Aorta (tissue), 5 donors: ENCODE measurements at places on chromosomes 2 and 18. TPM values are rescaled to one million over a fixed set of nuclear protein-coding genes. Genes with fewer than 3 reads are reported as not detected.

The DTNA gene
- total RNA-seq, result 101 TPM

The PASK gene
- 8.7 TPM for total RNA-seq

The MC5R gene
- not detected for total RNA-seq

The DNAH6 gene
- 0.42 TPM for total RNA-seq

The SP5 gene
- total RNA-seq, result 3.2 TPM

The PSMA8 gene
- not detected for total RNA-seq

The FSIP2 gene
- 0.94 TPM for total RNA-seq

DNA sequence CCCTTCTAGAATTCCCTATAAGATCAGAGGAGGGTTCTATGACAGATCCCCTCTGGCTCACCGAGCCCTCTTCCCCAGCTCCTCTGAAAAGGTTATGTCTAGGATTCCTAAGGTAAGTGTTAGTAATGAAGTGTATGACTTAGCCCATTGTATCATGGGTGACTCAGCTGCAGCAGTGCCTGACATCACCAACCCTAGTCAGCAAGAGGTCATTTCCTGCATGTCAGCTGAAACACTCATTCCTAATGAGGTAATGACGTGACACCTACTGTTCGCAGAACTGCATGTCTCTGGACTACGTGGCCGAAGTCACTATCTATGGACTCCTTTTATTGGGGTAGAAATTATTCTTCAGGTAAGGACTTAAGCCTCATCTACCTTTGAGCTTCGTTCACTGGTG, 196.1 kb upstream of the MYT1L start:
- no peaks in the 10 kb centered on the region for H3K36me3 ChIP-seq
- no peak overlapping the region for H3K4me3 ChIP-seq
- H3K27me3 ChIP-seq, result no peaks in the 10 kb centered on the region

- H3K4me1 ChIP-seq, result peaks cover 9% of the 10 kb centered on the region
- DNase-seq, result peak; percentile 93
- H3K4me3 ChIP-seq, result peak overlapping the region; percentile 99
- H3K36me3 ChIP-seq, result no peaks in the 10 kb centered on the region
Observed at GRCh38 chr18:48951448-48952286, 902 bp upstream of the SMAD7 start.

DNA sequence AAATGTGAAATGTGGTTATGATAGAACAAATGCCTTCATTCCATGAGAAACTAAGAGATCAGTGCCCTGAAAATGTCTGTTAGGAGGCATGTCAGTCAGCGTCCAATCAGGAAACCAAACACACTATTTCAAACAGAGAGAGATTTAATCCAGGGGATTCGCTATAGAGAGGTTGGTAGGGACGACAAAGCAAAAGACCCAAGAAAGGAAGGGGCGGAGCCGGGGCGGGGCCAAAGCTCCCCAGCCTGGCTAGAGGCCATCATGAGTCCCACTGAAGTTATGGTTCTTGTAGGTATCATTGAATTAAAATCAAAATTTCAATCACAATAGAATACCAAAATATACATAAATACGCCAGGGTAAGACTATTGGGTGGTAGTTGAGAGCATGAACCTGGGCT, 32.9 kb upstream of the RNF149 start:
- no peaks in the 10 kb centered on the region for H3K36me3 ChIP-seq
- no peak overlapping the region for H3K27ac ChIP-seq
- DNase-seq, result no peak
- H3K4me1 ChIP-seq, result no peaks in the 10 kb centered on the region
- no peaks in the 10 kb centered on the region for H3K27me3 ChIP-seq

GRCh38 chr2:58540681-58541080, 299.6 kb upstream of the FANCL start:
- no peaks in the 10 kb centered on the region for H3K4me1 ChIP-seq
- H3K4me3 ChIP-seq, result no peak overlapping the region
- H3K36me3 ChIP-seq, result no peaks in the 10 kb centered on the region
- H3K27me3 ChIP-seq, result no peaks in the 10 kb centered on the region
- no peak overlapping the region for H3K27ac ChIP-seq

- H3K4me1 ChIP-seq, result no peaks in the 10 kb centered on the region
- H3K4me3 ChIP-seq, result no peak overlapping the region
- no peak for DNase-seq
- H3K36me3 ChIP-seq, result no peaks in the 10 kb centered on the region
Observed at GRCh38 chr2:197801033-197801432, 3.4 kb upstream of the PLCL1 start.

GRCh38 chr18:77899972-77900754, 650.5 kb downstream of the GALR1 start:
- no peaks in the 10 kb centered on the region for H3K36me3 ChIP-seq
- no peaks in the 10 kb centered on the region for H3K27me3 ChIP-seq
- no peak for DNase-seq
- no peaks in the 10 kb centered on the region for H3K4me1 ChIP-seq

- H3K36me3 ChIP-seq, result no peaks in the 10 kb centered on the region
- no peaks in the 10 kb centered on the region for H3K27me3 ChIP-seq
- no peak for DNase-seq
- no peaks in the 10 kb centered on the region for H3K4me1 ChIP-seq
- no peak overlapping the region for H3K4me3 ChIP-seq
- H3K27ac ChIP-seq, result no peak overlapping the region
Observed at GRCh38 chr2:222521099-222521498, 96.8 kb downstream of the SGPP2 start.

DNA sequence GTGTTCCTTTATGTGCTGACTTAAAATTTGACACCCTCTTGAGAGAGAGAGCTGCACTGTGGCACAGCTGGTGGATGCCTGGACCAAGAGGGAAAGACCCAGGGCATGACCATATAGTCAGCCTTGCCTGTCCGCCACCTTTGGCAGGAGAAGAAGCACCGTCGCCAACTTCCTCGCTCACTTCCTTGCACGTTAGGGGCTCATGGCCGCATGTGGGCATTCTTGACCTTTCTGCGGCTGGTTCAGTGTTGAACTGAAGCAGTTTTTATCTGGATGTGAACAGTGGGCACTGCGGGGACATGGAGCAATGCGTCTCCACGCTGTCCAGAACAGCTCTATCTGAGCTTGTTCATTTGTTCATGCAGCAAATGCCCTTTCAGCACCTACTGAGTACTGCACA, 66.9 kb downstream of the TRAPPC12 start:
- no peak for DNase-seq
- no peak overlapping the region for H3K4me3 ChIP-seq
- no peaks in the 10 kb centered on the region for H3K36me3 ChIP-seq
- H3K27me3 ChIP-seq, result no peaks in the 10 kb centered on the region

- DNase-seq, result no peak
- H3K4me1 ChIP-seq, result no peaks in the 10 kb centered on the region
- H3K27ac ChIP-seq, result no peak overlapping the region
- H3K36me3 ChIP-seq, result no peaks in the 10 kb centered on the region
- H3K27me3 ChIP-seq, result no peaks in the 10 kb centered on the region
- H3K4me3 ChIP-seq, result no peak overlapping the region
Observed at GRCh38 chr18:52499644-52500043, 159.6 kb downstream of the DCC start.

DNA sequence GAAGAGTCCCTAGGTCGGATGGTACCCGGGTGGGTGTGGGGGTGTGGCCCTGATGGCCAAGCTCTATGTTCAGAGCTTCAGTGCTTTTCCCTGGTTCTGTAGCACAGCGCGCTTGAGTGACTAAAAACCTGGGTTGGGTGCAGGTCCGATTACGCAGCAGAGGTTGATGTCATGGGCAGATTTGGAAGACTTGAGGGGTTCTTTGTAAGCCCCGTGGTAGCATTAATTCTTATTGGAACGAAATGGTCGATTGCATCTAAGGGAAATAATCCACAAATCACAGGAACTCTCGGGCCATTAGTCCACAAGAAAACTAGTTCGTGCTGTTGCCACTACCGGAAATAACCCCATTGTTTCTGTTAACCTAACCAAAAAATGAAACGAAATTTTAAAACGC, 9.0 kb downstream of the HOXD8 start:
- no peaks in the 10 kb centered on the region for H3K4me1 ChIP-seq
- DNase-seq, result peak; percentile 59
- no peak overlapping the region for H3K4me3 ChIP-seq
- no peaks in the 10 kb centered on the region for H3K27me3 ChIP-seq
- no peaks in the 10 kb centered on the region for H3K36me3 ChIP-seq

- H3K27me3 ChIP-seq, result no peaks in the 10 kb centered on the region
- no peak overlapping the region for H3K4me3 ChIP-seq
- no peaks in the 10 kb centered on the region for H3K36me3 ChIP-seq
Observed at GRCh38 chr18:50590593-50590992, 30.7 kb downstream of the MAPK4 start.

GRCh38 chr2:152782171-152782570, 63.8 kb downstream of the ARL6IP6 start:
- no peaks in the 10 kb centered on the region for H3K27me3 ChIP-seq
- H3K27ac ChIP-seq, result no peak overlapping the region
- H3K4me3 ChIP-seq, result no peak overlapping the region
- DNase-seq, result no peak
- H3K4me1 ChIP-seq, result no peaks in the 10 kb centered on the region

DNA sequence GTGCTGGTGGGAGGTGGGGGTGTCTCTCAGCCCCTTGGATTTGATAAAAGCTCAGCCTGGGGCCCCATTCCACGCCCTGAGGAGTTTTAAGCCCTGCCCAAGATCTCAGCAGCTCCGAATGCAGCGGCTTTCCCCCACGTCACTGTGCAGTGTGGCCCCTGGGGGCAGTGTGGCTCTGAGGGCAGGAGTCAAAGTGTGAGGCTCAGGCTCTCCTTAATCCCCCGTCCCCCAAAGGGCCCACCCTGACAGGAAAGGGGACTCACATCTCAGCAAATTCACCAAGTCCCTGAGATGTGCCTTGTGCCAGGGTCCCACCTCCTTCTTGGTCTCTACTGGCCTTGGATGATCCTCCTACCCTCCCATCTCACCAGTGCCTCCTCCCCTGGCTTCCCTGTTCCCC, 25.2 kb downstream of the NPPC start:
- H3K36me3 ChIP-seq, result no peaks in the 10 kb centered on the region
- H3K27ac ChIP-seq, result no peak overlapping the region
- no peaks in the 10 kb centered on the region for H3K4me1 ChIP-seq
- DNase-seq, result no peak
- no peaks in the 10 kb centered on the region for H3K27me3 ChIP-seq

DNA sequence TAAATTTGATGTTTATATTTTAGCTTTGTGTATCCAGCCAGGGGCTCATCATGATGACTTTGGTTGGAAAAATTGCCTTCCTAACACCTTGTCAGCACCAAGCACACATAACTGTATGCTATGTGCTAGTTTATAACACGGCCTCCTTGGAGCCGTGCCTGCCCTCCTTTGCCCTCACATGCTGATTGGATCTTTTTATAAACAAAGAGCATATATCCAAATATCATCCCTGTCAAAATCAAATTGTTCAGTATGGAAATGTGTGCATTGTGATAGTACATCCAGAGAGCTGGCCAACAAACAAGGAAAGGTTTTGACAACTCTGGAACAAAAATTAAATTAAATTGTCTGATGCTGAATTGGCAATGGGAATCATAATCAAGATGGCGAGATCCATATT, 241.5 kb downstream of the DCDC2C start:
- no peak for DNase-seq
- no peaks in the 10 kb centered on the region for H3K4me1 ChIP-seq
- no peak overlapping the region for H3K4me3 ChIP-seq
- H3K36me3 ChIP-seq, result no peaks in the 10 kb centered on the region
- H3K27ac ChIP-seq, result no peak overlapping the region
- no peaks in the 10 kb centered on the region for H3K27me3 ChIP-seq

GRCh38 chr2:35503738-35504199, 851.8 kb upstream of the CRIM1 start:
- no peak overlapping the region for H3K27ac ChIP-seq
- DNase-seq, result no peak
- no peaks in the 10 kb centered on the region for H3K4me1 ChIP-seq
- no peaks in the 10 kb centered on the region for H3K27me3 ChIP-seq
- H3K4me3 ChIP-seq, result no peak overlapping the region
- H3K36me3 ChIP-seq, result no peaks in the 10 kb centered on the region

GRCh38 chr2:181725476-181725875, 45.2 kb upstream of the NEUROD1 start:
- DNase-seq, result no peak
- H3K4me3 ChIP-seq, result no peak overlapping the region
- H3K27me3 ChIP-seq, result no peaks in the 10 kb centered on the region
- no peaks in the 10 kb centered on the region for H3K36me3 ChIP-seq
- no peak overlapping the region for H3K27ac ChIP-seq

GRCh38 chr2:215668378-215668775, 232.5 kb upstream of the FN1 start:
- peaks cover 2% of the 10 kb centered on the region for H3K4me1 ChIP-seq
- no peaks in the 10 kb centered on the region for H3K27me3 ChIP-seq
- no peak overlapping the region for H3K27ac ChIP-seq
- no peak overlapping the region for H3K4me3 ChIP-seq
- H3K36me3 ChIP-seq, result no peaks in the 10 kb centered on the region

DNA sequence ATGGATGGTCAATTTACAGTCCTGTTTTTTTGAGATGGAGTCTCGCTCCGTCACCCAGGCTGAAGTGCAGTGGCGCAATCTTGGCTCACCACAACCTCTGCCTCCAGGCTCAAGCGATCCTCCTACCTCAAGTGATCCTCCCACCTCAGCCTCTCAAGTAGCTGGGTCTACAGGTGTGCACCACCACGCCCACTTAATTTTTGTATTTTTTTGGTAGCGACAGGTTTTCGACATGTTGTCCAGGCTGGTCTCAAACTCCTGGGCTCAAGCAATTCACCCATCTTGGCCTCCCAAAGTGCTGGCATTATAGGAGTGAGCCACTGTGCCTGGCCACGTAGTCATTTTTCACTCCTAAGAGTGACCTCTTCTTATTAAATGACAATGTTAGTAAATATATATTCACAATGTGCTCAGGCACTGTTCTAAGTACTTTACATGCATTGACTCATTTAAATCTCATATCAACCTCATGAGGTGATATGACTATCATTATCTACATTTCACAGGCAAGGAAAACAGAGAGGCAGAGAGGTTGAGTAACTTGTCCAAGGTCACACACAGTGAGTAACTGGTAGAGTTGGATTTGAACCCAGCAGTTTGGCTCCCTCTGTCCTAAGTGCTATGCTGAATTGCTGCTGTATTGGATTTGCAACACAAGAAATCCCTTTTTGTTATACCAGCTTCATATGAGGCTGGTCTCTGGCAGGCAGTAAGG, 5.6 kb upstream of the DIS3L2 start:
- no peak for DNase-seq
- no peak overlapping the region for H3K4me3 ChIP-seq
- no peak overlapping the region for H3K27ac ChIP-seq
- H3K4me1 ChIP-seq, result no peaks in the 10 kb centered on the region

DNA sequence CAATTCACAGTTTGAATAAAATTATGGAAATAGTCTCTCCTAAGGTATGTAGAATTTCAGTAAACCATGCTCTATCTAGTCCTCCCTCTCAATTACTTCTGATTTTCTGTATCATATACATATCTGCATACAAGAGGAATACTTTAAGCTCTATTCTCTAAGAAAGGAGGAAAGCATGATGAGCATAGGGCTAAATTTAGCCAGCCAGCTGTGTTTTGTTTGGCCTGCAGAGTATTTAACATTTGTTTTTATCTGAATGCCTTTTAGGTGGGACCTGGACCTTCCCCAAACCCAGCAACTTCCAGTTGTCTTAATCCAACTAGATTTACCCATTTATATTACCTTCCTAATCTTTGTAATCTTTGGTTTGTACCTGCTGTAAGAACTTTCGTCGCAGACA, 42.2 kb upstream of the FAM117B start:
- no peak for DNase-seq
- H3K27ac ChIP-seq, result no peak overlapping the region
- H3K4me1 ChIP-seq, result no peaks in the 10 kb centered on the region

- no peaks in the 10 kb centered on the region for H3K4me1 ChIP-seq
- H3K27me3 ChIP-seq, result no peaks in the 10 kb centered on the region
- H3K4me3 ChIP-seq, result no peak overlapping the region
- no peaks in the 10 kb centered on the region for H3K36me3 ChIP-seq
- H3K27ac ChIP-seq, result no peak overlapping the region
- DNase-seq, result no peak
Observed at GRCh38 chr2:14340703-14341102, 291.8 kb upstream of the LRATD1 start.
